ENCODE measurements at places on chromosomes 5 and 9.

- DNase-seq: no peak
Measured at GRCh38 chr9:98890256-98890655, 53.5 kb upstream of the COL15A1 start.

GRCh38 chr5:133779828-133780475, 167.6 kb upstream of the FSTL4 start:
- DNase-seq: no peak

DNA sequence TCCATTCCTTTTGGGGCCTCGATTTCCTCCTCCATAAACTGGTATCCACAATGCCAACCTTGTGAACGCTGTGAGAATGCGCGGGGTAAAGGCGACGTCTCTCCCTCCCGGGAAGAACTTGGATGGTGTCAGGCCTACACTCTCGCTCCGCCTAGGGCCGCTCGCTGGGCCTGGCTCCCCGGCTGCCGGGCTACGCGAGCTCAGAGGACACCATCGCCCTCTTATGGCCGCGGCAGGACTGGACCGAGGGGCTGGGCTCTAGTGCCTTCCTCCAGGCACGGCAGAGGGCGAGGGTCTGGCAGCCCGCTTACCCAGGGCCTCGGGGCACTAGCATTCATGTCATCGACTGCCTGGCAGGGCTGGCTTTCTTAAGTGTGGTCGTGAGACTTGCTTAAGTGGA, 1.3 kb upstream of the EXOSC2 start:
- DNase-seq: peak; percentile 41

DNA sequence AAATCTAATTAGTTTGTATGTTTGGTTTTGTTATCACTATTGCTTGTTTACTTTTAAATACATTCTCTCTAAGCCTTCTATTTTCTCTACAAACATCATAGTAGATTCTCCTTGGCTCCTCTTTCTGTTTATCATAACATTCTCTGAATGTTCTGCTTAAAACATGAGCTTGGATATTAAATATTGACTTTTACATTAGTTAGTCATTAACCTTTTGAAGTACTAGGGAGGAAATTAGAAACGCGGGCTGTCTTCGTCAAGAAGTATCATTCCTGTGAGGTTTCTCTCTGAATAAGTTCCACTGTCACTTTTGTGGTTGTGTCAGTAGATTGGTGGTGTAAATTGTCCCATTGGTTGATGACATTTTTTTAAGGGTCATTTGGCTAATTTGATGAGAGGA, 821.5 kb downstream of the EFNA5 start:
- DNase-seq: no peak

GRCh38 chr5:170846416-170846815, 15.4 kb upstream of the RANBP17 start:
- DNase-seq: no peak

GRCh38 chr9:134942788-134943184, 25.1 kb upstream of the FCN1 start:
- DNase-seq: peak; percentile 11

- DNase-seq: no peak
Measured at GRCh38 chr5:68555907-68556681, 340.5 kb downstream of the PIK3R1 start.

DNA sequence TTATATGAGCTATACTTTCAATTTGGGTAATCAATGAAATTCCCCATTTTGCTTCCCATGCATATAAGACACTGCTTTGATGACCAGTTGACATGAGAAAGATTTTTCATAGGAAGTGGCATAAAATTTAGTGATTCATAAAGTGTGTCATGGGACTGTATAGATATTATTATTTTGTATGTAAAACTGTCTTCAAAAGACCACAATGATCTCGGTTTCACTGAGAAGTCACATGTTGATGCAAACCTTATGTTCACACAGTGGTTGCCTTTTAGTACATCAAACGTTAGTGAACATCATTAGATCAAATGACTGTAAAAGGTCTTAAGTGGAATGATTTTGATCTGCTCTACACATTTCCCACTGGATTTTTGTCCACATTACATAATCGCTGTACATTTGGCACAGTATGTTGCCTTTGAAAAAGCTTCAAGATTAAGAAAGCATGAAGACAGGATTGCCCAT, 349.2 kb upstream of the MEF2C start:
- no peak for DNase-seq

GRCh38 chr5:14942212-14942611, 70.6 kb upstream of the ANKH start:
- no peak for DNase-seq

GRCh38 chr9:75889977-75890471, 449 bp upstream of the PCSK5 start:
- peak; percentile 50 for DNase-seq

DNA sequence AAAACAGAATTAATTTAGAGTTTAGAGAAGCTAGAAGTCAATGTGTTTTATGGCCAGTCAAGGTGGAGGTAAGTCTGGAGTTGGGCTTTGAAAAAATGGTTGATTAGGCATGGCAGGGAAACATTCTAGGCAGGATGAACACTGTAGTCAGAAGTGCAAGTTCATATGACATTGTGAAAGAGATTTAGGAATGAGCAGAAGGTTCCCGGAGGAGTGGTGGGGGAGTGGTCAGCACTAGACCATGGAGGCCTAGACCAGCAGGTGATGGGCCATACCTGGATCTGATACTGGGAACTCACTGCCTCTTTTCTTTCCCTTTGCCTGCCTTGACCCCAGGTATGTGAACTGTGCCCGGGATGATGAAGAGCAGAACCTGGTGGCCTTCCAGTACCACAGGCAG, 16.6 kb downstream of the PRDM9 start:
- no peak for DNase-seq

DNA sequence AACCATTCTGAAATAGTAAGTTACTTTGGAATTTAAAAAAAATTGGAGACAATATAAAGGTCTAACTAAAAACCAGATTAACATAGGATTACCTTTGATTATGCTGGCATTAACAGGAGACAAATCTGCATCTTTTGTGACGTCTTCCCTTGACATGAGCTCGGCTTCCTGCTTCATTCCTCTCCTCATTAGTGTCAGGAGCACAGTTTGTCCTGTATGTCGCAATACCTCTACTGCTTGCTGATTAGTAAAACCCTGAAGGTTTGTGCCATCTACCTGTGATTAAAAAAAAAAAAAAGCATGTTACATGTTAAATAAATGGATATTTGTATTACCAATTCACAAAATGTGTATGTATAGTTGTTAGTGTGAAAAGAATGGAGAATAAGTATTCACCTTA, 73.7 kb downstream of the MPDZ start:
- no peak for DNase-seq

DNA sequence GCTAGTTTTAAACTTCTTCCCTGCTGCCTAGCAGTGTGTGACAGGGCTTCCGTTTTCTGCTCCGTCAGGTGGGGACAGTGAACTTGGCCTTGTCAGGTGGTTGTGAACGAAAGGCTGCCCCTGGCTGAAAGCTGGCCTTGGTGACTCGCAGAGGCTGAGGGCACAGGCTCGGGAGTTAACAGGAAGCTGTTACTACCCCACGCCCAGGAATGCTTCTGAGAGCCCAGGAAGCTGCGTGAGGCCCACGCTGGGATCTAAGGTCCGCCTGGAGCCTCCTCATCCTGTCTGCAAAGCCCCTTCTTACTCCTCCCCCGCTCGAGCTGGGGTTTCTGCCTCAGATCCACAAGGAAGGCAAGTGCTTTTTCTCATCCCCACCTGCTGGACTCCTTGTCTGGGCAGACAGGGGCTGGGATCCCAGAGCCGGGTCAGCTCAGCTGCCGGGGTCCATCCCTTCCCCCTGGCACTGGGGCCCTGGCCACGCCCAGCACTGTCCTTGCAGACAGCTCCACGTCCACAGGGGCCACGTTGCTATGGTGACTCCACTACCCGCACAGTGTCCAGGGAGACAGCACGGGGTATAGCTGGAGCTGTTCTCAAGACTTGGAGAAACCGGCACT, 124.7 kb upstream of the TBC1D2 start:
- DNase-seq: no peak

DNA sequence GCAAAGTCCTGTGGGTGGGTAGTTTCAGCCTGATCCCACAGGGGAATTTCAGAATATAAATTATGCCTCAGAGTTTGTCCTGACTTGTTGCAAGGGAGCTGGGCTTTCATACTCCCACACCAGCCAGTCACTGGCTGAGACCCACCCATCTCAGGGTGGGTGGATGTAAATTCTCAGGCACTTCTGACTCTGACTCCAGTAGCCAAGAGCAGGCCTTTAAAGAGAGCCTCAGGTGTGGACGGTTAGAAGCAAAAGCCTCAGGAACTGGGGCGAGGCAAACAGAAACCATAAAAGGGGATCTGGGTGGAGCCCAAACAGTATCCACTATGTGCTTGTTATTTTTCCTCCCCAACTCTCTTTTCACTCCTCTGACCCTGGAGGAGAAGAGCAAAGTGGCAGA, 28.6 kb upstream of the FBXW11 start:
- DNase-seq: no peak

GRCh38 chr5:159430361-159431012, 100.2 kb upstream of the IL12B start:
- DNase-seq: no peak

DNA sequence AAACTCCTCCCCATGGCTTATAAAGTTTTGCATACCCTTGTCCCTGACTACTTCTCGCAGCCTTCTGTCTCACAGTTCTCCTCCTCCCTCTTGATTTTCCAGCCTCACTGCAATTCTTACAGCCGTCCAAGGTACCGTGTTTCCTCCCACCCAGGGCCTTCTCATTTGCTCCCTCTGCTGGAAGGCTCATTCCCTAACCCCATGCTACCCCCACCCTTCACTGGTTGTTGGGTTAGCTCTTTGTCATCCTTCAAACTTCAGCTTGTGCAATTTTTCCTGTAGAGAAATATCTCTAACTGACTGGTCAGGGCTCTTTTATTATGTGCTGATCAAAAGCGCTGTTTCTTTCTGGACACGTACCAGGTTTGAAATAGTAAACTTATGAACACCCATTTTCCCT, 329.2 kb downstream of the EBF1 start:
- DNase-seq: no peak

DNA sequence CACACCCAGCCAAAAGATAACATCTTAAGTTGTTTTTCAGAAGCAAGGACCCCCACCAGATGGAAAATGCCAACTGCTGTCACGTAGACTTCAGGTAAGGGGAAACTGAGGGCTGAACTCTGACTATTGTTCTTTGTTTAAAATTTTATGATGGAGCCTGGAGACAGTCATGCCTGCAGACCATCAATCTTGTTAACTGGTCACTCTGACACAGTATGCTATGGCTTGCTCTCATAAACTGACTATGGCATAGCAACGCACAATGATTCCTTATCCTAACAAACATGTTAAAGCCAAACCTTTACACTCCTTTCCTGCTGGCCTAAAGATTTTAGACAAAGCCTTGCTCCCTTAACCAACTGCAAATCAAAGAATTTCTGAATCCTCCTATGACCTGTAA, 43.6 kb upstream of the GOLM1 start:
- DNase-seq: no peak

DNA sequence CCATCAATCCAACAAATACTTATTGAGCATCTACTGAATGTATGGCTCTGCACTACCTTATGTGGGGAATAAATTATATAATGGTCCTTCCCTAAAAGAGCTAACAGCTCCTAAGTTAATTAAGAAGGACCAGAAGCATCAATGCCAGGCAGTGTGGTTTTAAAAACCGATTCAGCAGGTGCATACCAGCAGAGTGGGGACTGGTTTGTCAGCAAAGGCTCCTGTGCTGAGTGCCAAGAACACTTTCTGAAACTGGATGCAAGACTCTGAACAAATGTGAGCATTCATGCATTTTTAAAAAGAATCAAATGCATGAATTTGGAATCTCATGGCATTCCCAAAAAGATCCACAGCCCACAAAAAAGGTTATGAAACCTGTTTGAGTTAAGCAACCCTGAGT, 142.2 kb downstream of the AUH start:
- DNase-seq: no peak

DNA sequence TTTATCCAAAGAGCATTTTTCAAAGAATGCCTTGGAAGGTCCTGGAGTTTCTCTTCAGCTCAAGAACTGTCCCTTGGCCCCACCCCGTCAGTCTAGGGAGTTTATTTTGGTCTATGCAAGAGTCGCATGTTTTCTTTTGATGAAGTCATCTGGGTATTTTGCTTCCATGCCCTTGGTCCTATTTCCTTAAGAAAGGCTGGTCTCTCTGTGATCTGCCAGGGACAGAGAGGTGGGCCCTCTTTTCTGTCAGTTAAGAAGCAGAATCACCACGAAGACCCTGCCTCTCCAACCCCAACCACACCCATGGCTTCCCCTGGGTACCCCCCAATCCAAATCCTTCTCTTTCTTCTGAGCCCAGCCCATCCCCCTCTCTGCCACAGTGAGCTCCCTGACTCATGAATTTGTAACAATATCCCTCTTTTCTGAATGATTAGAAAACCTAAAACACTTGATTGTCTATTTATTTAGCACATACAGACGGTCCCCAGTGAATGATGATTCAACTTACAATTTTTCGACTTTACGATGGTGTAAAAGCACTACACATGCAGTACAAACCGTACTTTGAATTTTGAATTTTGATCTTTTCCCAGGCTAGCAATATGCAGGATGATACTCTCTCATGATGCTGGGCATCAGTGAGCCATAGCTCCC, 163.5 kb upstream of the ADRA1B start:
- DNase-seq: no peak

GRCh38 chr9:7976856-7977255, 177.3 kb upstream of the DMAC1 start:
- DNase-seq: no peak

GRCh38 chr9:115923410-115923809, 230.2 kb upstream of the PAPPA start:
- no peak for DNase-seq

GRCh38 chr5:108081707-108082106, 300.2 kb downstream of the FBXL17 start:
- DNase-seq: no peak

GRCh38 chr9:105248691-105249090, 4.2 kb downstream of the SLC44A1 start:
- DNase-seq: no peak

All from right cardiac atrium (tissue), 5 donors.